ENCODE measurements at places on chromosomes 3 and 15.

GRCh38 chr3:189809583-189809982, 178.4 kb downstream of the TP63 start:
- no peak for DNase-seq

- no peak for DNase-seq
Observed at GRCh38 chr15:62327406-62327805, 162.3 kb upstream of the C2CD4B start.

DNA sequence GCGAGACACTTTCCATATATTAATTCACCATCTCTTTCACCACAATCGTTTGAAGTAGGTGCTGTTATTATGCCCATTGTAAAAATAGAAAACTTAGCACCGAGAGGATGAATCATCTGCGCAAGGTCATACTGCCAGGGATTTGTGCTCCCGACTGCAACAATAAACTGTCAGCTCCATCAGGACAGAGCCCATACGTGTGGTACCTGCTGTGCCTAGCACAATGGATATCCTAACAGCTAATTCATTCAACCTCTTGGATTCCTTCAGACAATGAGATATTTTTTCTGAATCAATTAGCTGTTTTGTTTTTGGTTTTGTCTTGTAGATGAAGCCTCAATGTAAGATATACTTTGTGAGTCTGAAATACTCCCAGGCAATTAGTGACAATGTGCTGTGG, 32.3 kb upstream of the PROK2 start:
- no peak for DNase-seq

GRCh38 chr3:11289864-11290263, 17.7 kb downstream of the ATG7 start:
- no peak for DNase-seq

DNA sequence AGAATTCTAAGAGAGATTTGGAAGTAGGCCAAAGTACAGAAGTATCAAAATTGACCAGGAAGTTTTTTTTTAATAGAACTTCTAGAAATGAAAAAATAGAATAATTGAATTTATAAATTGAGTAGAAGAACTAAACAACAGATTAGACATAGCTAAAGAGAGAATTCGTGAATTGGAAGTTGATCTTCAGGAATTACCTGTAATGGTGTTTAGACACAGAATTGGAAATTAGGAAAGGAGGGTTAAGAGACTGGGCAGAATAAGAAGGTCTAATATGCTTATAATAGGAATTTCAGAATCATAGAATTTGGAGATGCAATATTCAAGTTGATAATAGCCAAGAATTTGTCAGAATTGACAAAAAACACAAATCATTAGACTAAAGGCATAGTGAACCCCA, 16.2 kb downstream of the ACVR2B start:
- no peak for DNase-seq

- no peak for DNase-seq
Observed at GRCh38 chr15:85955501-85956391, 123.9 kb upstream of the AGBL1 start.

- no peak for DNase-seq
Observed at GRCh38 chr3:138942271-138942670, 4.7 kb downstream of the FOXL2 start.

All from GM12892 (cell line).